ENCODE measurements at places on chromosomes 6 and 20.

- no peak for DNase-seq
These were observed 159.1 kb downstream of the PLCB1 start for GRCh38 chr20:8291200-8291599.

GRCh38 chr6:52543729-52544601 is 32.9 kb downstream of the TRAM2 start:
- DNase-seq: no peak

- no peak for DNase-seq
These were observed 263.7 kb downstream of the ADGB start for GRCh38 chr6:146862508-146862919.

- no peak for DNase-seq
These were observed 5.7 kb downstream of the SOX18 start for GRCh38 chr20:64043768-64044167.

- no peak for DNase-seq
These were observed 131.3 kb downstream of the PLCB4 start for GRCh38 chr20:9200196-9200595.

GRCh38 chr6:103699769-103700168 is 1160.0 kb downstream of the HACE1 start:
- DNase-seq: no peak

DNA sequence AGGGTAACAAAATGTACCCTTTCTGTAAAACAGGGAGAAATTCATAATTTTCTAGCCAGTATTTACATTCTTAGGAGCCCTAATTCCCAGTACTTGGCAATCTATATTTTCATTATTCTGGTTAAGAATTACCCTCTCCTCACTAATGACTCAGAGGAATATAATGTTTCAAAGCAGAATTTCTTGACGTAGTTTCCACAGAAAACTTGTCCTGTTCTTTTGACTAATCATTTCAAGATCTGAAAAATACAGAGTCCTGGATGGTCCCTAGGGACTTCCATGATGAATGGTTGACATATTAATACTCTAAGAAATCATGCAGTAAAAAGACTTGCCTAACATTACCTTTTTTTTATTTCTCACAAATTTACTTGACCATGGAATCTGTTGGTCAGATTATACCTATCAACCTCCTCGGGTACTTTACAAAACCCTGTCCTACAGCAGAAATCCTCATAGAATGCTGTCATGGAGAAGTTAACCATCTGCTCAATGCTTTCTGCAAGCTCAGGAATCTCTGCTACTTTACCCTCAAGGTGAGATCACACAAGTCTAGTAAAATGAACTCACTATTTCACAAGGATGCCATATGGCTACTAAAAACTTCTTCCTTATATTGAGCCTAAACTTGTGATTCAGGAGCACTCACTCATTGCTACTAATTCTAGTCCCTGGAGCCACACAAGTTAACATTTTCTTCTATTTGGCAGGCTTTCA is 202.1 kb upstream of the CNR1 start:
- no peak for DNase-seq

DNA sequence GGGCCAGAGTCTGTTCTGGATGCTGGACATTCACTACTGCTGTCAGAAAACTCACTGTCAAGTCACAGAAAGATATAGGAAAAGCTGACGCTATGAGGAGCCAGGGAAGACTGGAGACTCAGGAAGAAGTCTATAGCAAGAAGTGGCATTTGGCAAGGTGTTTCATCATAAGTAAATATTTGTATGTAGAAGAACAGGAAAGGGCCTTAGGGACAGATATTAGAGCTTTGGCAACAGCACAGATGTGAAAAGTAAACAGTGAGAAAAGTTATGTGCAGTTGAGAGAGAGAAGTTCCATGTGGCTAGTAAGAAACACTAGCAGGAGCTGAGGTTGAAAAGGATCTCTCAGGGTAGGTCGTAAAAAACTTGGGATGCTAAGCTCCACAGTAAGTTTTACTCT is 868.9 kb downstream of the PHF3 start:
- no peak for DNase-seq

- DNase-seq: no peak
These were observed 7.2 kb downstream of the FAM217B start for GRCh38 chr20:59947376-59947775.

DNA sequence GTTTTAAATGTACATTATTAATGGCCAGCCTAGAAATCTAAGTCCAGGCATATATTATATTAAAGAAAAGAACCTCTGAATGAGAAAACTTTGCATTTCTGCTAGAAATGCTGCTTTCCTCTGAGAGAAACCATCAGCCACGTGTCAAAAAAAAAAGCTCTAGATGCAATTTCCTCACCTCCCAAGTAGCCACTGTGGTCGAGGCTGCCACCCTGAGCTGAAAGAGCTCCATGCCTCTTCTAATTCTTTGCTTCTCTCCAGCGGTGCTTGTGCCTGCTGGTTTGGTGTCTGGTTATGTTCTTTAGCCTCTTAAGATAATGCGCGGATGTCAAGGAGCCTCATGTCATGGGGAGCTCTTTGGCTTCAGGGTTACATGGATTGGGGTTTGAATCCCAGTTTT is 316.0 kb downstream of the TFAP2C start:
- no peak for DNase-seq

GRCh38 chr6:141261016-141261671 is 871.6 kb upstream of the GJE1 start:
- DNase-seq: no peak

DNA sequence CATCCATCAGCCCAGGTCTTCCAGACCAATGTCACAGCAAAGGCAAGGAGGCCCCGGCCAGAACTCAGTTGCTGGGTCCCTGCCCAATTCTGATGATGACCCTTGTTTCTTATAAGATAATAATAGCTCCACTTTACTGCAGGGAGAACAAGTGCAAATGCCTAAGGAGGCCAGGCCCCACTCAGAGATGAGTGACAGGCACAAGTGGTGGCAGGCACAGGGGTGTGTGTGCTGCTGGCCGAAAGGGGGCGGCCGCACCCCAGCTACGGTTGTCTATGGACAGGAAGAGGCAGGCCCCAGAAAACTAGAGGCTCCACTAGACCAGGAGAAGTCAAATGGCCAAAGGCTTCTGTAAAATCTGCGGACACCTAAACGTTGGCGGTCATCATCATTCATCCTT is 28.6 kb downstream of the GNAS-AS1 start:
- DNase-seq: no peak

- no peak for DNase-seq
These were observed 5.7 kb downstream of the LMBRD1 start for GRCh38 chr6:69791065-69791471.

DNA sequence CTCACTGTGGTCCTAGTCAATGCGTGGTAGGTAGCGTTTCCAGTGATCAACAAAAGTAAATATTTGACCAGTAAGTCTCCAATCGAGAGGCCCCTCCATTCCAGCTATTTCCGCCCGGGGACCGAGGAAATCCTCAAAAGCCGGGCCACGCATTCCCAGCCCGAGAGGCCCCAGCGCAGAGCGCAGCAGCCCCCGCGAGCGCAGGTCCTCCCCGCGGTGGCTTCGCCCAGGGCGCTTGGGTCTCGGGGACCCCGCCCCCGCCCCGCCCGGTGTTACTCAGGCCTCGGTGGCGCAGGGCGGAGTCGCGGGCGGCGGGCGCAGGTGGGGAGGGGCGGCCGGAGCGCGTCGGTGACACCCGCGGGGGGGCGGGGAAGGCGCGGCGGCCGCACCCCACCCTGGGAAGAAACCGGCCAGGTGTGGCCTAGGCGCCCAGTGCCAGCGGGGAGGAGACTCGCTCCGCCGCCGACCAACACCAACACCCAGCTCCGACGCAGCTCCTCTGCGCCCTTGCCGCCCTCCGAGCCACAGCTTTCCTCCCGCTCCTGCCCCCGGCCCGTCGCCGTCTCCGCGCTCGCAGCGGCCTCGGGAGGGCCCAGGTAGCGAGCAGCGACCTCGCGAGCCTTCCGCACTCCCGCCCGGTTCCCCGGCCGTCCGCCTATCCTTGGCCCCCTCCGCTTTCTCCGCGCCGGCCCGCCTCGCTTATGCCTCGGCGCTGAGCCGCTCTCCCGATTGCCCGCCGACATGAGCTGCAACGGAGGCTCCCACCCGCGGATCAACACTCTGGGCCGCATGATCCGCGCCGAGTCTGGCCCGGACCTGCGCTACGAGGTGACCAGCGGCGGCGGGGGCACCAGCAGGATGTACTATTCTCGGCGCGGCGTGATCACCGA is at the start of gene DSP:
Gene DSP, plus strand, starts transcription at position 497 of the 890 bp plus-strand sequence. Its CDS starts 245 bp downstream, at position 742.
- no peak for DNase-seq

DNA sequence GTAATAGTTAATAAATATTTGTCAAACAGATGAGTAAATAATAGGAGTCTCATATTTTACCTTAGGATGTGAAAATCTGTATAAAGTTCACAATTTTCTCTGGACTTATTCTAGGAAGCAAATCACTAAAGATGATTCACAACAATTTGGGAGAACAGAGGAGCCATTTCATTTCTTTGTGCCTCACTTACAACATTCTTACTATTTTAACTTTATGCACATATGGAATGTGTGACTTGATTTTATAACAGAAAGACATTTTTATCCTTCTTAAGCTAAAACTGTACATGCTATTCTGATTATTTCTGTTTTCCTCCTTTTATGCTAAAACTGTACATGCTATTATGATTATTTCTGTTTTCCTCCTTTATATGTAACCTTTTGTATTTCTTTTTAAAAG is 83.3 kb downstream of the FUT9 start:
- no peak for DNase-seq

DNA sequence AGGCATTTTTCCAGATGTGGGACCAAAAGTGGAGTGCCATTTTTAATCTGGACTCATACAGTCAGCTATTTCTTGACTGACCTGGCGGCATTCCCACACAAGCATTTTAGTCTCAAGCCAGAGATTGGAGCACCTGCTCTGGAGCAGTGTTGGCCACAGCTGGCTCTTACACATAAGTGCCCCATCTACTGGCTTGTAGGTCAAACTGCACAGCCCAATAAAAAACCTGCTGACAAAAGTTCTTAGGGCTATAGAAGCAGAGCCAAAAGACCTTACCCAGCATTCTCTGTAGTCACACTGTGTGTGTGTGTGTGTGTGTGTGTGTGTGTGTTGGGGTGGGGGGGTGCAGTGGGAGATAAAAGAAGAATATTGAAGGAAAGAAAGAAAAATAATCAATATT is 38.6 kb upstream of the SENP6 start:
- DNase-seq: no peak

DNA sequence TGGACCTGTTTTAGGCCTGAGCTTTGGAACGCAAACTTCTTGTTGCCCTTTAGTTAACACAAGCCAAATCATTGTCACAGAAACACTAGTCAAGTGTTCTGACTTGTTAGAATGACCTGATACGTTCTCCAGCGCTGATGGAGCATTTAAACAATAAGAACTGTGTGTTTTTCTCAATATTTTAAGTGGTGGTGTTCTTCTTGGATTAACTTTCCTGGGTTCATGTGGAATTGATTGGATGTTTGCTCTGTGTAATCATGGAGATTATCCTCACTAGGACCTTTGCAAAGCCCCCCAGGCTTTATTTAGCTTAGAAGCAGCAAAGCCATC is 1.6 kb downstream of the LRRC1 start:
- no peak for DNase-seq

- no peak for DNase-seq
These were observed 194.5 kb downstream of the CENPW start for GRCh38 chr6:126534401-126534800.

GRCh38 chr20:61042506-61043385 is 209.3 kb upstream of the CDH4 start:
- no peak for DNase-seq

- DNase-seq: no peak
These were observed 184.2 kb upstream of the BMP2 start for GRCh38 chr20:6583134-6583738.

DNA sequence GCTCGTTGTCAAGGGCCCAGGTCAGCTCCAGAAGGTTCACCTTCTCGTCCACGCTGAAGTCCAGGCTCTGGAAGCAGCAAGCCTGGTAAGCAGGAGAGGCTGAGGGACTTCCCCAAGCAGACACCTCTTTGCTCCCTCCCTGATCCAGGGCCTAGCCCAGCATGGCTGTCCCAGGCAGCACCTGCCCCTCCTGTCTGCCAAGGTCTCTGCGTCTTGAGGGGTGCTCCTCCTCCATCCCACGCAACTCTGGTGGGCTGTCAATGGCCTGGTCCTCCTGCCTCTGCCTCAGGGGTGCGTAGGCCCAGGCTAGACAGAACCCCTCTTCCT is 87.1 kb downstream of the NINL start:
- DNase-seq: no peak

DNA sequence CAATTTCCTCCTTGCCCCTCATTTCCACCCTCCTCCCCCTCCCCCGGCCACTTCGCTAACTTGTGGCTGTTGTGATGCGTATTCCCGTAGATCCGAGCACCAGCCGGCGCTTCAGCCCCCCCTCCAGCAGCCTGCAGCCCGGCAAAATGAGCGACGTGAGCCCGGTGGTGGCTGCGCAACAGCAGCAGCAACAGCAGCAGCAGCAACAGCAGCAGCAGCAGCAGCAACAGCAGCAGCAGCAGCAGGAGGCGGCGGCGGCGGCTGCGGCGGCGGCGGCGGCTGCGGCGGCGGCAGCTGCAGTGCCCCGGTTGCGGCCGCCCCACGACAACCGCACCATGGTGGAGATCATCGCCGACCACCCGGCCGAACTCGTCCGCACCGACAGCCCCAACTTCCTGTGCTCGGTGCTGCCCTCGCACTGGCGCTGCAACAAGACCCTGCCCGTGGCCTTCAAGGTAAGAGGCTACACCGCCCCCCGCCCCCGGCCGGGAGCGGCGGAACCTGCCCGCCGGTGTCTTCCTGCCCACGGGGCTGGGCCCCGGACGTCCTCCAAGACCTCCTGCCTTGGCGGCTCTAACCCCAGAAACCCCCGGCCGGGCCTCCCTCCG is 44.9 kb upstream of the SUPT3H start:
- DNase-seq: no peak

GRCh38 chr20:53826597-53827291 is 233.1 kb upstream of the ZNF217 start:
- DNase-seq: no peak

- no peak for DNase-seq
These were observed 236.1 kb downstream of the PACRG start for GRCh38 chr6:162963861-162964260.

DNA sequence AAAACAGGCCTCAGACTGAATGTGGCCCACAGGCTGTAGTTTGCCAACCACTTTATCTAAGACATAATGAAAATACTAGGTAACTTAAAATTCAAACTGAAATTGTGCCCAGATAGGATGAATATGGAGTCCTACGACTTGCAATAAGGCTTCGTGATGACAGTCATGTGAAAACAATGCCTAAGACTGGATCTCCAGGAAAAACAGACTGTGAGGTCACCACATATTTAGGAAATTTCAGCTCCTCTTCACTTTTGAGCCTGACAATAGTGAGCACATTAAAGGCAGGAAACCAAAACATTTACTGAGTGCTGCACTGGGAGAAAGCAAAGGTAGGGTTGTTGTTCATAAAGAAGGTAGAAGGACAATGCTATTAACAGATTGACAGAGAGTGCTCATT is 50.0 kb downstream of the RTN4IP1 start:
- DNase-seq: no peak

GRCh38 chr6:71737953-71738352 is 148.4 kb upstream of the RIMS1 start:
- DNase-seq: no peak

- no peak for DNase-seq
These were observed 322.1 kb downstream of the RNGTT start for GRCh38 chr6:88641178-88641903.

Data from hypothalamus (tissue), 51 donors.